NCI-H82 (cell line): ENCODE measurements at places on chromosomes 13 and 19.

DNA sequence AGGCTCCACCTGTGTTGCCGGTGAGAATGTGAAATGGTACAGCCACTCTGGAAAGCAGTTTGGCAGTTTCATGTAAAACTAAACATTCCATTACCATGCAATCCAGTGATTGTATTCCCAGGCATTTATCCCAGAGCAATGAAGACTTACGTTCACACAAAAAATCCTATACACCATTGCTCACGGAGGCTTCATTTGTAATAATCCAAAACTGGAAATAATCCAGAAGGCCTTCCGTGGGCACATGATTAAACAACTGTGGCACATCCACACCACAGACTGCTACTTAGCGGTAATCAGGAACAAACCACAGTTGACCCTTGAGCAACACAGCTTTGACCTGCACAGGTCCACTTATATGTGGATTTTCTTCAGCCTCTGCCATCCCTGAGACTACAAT lies 339.7 kb downstream of the MTUS2 start:
- DNase-seq: no peak

DNA sequence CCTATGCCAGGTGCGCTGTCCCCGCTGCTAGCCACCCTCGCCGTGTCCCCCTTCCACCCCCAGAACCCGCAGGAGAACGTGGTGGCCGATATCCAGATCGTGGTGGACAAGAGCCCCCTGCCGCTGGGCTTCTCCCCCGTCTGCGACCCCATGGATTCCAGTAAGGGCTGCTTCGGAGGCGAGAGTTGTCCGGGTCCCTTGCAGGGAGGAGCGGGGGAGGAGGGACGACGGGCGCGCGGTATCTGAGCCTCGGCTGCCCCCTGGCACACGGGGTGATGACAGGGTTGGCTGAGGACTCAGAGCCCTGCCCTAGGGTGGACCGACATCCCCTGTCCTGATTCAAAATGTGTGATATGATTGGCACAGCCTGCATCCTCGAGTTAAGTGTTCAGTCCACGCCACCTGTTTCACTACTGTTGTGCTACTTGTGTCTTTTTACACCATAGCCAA lies 653 bp downstream of the MVB12A start:
- DNase-seq: peak; percentile 81

DNA sequence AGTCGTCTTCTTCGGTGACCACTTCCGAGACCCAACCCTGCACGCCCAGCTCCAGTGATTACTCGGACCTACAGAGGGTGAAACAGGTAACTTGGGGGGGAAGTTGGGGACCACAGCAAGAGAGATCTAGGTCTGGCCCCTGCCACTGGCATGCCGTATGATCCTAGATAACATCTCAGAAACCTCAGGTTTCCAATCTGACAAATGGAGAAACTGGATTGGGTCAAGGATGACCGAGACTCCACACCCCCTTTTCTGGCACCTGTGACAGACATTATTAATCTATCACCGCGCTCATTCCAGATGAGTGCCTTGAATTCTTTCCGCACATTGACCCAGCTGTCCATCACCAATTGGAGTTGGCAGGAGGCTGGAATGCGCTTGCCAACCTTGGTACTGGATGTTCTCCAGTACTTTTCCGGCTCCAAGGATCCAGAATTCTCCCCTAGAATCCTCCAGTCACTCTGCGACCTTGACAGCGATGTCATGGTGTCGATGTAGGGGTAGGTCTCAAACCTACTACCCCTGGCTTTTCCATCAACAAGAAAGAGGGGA lies 17.4 kb downstream of the VASP start:
- no peak for DNase-seq

- no peak for DNase-seq
These were observed 110.8 kb downstream of the DLEU7 start for GRCh38 chr13:50732712-50733111.

DNA sequence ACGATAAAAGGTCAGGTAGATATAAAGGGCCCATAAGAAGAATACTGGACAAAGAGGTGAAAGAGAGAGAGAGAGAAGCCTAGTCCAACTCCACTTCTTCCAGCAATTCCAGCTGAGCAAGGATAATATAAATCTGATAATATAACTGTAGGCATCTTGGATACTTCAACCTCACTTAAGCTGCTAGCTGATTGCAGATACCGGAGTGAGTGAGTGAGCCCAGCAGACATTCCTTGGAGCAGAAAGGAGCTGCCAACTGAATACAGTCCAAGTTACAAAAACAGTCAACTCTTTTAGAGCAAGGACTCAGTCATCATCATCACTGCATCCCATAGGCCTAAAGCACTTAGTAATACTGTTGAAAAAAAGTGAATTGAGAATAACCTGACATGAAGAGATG lies 387.6 kb downstream of the SLITRK6 start:
- DNase-seq: no peak

- no peak for DNase-seq
These were observed 17.2 kb downstream of the SAFB2 start for GRCh38 chr19:5605362-5605761.

DNA sequence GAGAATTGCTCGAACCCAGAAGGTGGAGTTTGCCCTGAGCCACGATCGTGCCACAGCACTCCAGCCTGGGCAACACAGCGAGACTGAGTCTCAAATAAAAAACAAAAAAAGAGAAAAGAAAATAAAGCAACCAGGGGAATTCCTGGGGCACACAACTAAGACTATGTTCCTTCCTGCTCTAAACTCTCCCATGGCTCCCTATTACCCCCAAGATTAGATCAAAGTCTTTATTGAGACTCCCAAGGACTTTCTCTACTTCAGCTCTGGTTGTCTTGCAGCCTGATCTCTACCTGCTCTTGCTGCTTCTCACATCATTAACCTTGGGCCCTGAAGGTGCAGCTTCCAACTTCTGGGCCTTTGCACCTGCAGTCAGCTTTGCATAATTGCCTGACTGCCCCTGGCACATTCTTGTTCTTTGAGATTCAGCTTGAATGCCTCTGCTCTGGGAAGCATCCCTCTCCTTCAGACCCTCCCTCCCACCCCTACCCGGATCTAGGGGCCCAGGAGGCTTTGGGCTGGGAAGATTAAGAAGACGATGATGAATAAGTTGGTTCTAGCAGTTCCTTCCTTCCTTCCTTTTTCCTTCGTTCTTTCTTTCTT lies 16.8 kb upstream of the CERS4 start:
- no peak for DNase-seq

- DNase-seq: peak; percentile 70
These were observed 7.5 kb downstream of the RPS9 start for GRCh38 chr19:54207983-54208783.

DNA sequence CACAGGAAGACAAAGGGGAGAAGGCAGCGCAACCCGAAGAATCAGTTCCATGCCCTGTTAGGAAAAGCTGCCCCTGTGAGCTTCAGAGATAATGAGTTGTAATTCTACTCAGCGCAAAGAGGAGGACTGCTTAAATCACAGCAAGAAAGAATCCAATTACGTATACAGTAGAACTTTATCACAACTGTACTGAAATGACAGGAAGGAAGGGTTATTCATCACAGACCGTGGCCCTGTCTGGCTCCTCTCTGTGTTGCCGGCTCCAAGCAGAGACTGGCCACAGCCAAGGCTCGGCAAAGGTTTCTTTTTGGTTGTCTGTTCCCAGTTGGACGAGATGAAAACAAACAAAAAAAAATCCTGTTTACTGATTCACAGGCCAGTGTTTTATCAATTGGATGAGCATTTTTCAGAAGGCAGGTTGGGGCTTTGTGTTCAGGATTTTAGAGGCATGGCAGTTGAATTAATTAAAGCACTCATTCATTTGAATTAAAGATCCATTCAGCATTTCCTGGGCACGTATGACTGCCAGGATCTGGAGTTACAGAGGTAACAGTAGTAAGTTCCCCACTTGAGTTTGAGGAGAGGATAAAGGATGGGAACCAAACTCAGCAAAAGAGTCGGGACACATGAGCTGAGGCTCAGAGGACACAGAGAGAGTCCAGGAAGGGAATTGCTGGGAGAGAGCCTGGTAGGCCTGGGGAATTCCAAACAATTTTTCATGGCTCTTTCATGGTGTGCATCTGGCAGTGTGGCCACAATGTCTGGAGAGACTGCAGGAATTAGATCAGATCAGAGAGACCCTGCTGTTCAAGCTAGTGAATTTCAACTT lies 341.0 kb downstream of the DNAJC15 start:
- DNase-seq: peak; percentile 90

DNA sequence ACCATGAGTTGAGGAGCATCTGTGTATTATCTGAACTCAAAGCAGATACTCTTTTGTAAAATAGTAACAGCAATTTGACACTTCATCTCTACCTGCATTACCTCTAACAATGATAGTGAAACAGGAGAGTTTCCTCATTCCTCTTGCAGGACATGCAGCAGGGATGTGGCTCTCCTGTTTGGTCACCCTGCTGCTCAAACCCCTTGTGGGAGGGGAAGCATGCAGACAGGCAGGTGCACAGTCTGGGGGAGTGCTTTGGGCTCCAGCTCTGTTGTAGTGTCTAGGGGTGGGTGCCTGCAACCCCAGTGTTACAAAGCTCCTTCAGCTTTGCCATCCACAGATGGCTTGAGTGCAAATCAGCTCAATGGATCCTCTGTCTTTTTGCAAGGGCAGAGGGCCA lies 827.6 kb downstream of the DACH1 start:
- no peak for DNase-seq

DNA sequence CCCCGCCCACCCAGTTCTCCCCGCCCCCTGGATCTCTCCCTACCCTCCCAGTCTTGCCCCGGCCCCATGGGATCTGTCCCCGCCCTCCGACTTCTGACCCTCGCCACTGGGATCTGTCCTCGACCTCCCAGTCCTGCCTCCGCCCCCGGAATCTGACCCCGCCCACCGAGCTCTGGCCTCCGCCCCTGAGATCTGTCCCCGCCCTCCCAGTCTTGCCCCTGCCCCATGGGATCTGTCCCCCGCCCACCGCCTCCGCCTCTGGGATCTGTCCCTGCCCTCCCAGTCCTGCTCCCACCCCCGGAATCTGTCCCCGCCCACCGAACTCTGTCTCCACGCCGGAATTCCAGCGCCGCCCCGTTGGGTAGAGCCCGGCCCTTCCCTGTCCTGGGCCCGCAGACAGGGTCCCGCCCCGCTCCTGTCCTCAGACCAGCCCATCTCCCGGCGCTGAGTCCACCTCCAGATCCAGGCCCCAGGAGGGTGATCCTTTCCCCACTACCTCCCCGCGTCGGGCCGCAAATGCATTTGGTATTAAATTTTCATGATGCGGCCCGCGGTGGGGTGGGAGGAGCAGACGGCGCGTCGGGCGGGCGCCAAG lies 1.5 kb upstream of the SLC17A7 start:
- peak; percentile 98 for DNase-seq

- peak; percentile 87 for DNase-seq
These were observed 54.8 kb downstream of the ABCC4 start for GRCh38 chr13:95246292-95247082.

DNA sequence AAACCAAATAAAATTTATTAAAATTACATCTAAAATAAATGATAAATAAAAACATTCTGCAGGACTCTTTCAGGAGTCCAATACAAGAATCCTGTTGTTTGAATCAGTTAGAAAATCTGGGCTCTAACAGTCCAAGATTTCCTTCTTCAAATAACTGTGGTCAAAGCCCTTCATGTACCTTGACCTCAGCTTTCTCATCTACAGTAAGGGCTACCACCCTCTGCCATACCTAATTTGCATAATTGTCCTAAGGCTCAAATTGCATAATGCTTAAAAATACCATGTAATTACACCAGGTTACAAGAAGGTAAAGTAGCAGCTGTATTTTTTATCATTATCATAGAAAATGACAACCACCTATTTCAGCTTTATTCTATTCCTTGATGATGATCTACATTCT lies 54.3 kb downstream of the XPO4 start:
- DNase-seq: peak; percentile 38

- peak; percentile 79 for DNase-seq
These were observed 95.1 kb downstream of the DCT start for GRCh38 chr13:94384231-94384905.

- no peak for DNase-seq
These were observed 478.1 kb upstream of the NBEA start for GRCh38 chr13:34464011-34464410.

- no peak for DNase-seq
These were observed 5.8 kb upstream of the HSPH1 start for GRCh38 chr13:31167490-31167889.

- DNase-seq: no peak
These were observed 23.5 kb downstream of the NFIC start for GRCh38 chr19:3389876-3390371.

- DNase-seq: no peak
These were observed 98.2 kb upstream of the SERP2 start for GRCh38 chr13:44275381-44275780.

- peak; percentile 91 for DNase-seq
These were observed at the start of gene CCDC8 for GRCh38 chr19:46413262-46414031. TSS of gene CCDC8 (minus strand) at chr19:46413564. CDS start at chr19:46412810, 754 bp downstream.

- no peak for DNase-seq
These were observed 82.0 kb downstream of the KLF5 start for GRCh38 chr13:73140801-73141200.

- DNase-seq: no peak
These were observed 8.8 kb downstream of the ATP4B start for GRCh38 chr13:113649212-113649611.

DNA sequence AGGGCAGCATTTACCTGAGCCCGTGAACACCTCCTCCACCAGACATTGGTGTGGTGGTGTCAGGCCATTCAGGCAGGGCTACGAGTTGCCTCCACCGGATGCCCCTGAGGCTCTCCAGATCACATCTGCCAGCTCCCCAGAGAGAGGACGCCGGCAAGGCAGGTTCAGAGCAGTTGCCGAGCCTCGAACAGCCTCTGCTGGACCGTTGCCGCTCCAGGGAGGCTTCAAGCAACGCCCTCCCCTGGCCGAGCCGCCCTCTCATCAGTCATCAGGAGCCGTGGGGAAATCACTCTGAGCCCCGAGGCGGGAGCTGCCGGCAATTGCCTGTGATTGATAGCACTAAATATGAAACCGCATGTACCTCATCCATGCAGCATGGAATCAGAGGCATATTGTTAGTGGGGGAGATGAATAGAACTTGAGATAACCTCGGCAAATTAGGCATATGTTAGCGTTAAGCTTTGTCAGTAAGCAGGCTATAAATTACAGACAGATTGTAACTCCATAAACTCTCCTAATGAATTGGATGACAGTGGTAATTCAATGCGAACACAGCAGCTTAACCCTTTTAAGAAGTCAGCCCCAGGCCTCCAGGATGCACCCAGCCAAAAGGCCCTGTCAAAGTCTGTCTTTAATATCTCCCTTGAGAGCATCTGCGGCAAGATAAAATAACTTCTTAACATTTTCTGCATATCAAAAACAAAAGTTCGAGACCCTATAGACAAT lies 29.8 kb upstream of the SPACA7 start:
- DNase-seq: peak; percentile 90

DNA sequence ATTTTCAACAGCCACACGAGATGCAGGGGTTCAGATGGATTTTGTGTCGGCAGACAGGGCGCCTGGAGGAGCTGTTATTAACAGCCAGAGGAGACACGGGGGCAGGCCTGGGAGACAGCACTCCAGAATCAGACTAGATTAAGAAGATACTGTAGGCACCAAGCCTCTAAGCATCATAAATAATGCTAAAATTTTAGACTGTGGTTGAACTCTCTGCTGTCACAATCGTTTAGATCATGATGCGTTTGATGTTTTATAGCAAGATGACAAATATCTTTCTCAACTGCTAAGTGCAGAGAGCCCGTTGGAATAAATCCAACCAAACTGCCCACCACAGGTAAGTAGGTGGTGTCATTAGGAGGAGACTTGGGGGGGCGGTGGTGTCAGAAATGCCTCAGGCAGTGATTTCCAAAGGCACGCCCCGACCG lies 63.9 kb downstream of the CEBPG start:
- DNase-seq: no peak

GRCh38 chr13:37127691-37128241 lies 22.3 kb upstream of the CSNK1A1L start:
- no peak for DNase-seq

GRCh38 chr13:44307844-44308243 lies 65.8 kb upstream of the SERP2 start:
- DNase-seq: no peak
